ENCODE measurements at places on chromosomes 1 and 21. TPM values are rescaled to one million over a fixed set of nuclear protein-coding genes. Genes with fewer than 3 reads are reported as not detected.

Gene AJAP1
- total RNA-seq = 0.21 TPM

Gene DMAP1
- 87.9 TPM for total RNA-seq

Gene NLRP3
- total RNA-seq = 0.44 TPM

Gene FAM72C
- total RNA-seq = 2.5 TPM

Gene ALPL
- 11.7 TPM for total RNA-seq

Gene MIXL1
- 2.4 TPM for total RNA-seq

Gene TNFRSF25
- 104 TPM for total RNA-seq

Gene LHX8
- not detected for total RNA-seq

Gene UBXN10
- total RNA-seq = 0.13 TPM

Gene GJA8
- not detected for total RNA-seq

Gene TAS1R1
- not detected for total RNA-seq

Gene LMX1A
- not detected for total RNA-seq

Gene TSSK3
- total RNA-seq = 0.67 TPM

Gene CRABP2
- total RNA-seq = 9.5 TPM

Gene FAM78B
- 1.3 TPM for total RNA-seq

DNA sequence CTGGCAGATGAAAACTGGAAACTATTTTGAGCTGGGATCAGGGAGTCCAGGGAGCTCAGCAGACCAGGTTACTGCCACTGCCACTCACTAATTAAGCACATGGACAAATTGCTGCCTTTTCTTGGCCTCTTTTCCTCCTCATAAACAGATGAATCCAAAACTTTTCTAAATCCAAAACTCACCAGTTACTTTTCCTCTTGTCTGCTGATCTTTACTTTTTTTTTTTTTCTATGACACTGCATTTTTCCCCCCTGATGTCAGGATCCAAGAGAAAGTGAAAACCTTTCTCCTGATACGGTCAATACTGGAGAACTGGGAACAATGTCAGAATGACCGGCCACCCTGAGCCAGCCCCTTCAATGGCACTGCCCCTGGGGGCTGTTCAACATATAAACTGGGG lies 405.8 kb downstream of the DUSP10 start:
- DNase-seq = no peak

- DNase-seq = no peak
Observed at GRCh38 chr1:2336499-2336898, 54.9 kb downstream of the MORN1 start.

DNA sequence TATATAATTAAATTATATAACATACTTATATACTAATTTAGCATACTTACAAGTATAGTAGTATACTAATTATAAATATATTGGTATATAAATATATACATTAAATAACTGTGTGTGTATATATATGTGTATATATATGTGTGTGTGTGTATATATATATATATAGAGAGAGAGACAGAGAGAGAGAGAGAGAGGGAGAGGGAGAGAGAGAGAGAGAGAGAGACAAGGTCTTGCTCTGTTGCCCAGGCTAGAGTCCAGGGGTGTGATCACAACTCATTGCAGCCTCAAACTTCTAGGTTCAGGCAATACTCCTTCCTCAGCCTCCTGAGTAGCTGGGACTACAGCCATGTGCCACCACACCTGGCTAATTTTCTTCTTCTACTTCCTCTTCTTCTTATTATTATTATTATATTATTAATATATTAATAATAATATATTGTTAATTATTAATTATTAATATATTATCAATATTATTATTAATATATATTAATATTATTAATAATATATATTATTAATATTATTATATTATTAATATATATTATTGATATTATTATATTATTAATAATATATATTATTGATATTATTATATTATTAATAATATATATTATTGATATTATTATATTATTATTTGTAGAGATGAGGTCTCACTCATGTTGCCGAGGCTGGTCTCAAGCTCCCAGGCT lies 185.5 kb downstream of the CRB1 start:
- no peak for DNase-seq

GRCh38 chr1:179251675-179252074 lies 22.2 kb upstream of the ABL2 start:
- no peak for DNase-seq

GRCh38 chr1:66730462-66730861 lies 21.8 kb upstream of the DYNLT5 start:
- no peak for DNase-seq

GRCh38 chr21:19440792-19441655 lies 1037.4 kb upstream of the TMPRSS15 start:
- no peak for DNase-seq

GRCh38 chr1:223665592-223666312 lies at the start of gene CAPN8:
TSS of gene CAPN8 (minus strand) at chr1:223665701. CDS start at chr1:223665646, 55 bp downstream.
- DNase-seq = no peak

DNA sequence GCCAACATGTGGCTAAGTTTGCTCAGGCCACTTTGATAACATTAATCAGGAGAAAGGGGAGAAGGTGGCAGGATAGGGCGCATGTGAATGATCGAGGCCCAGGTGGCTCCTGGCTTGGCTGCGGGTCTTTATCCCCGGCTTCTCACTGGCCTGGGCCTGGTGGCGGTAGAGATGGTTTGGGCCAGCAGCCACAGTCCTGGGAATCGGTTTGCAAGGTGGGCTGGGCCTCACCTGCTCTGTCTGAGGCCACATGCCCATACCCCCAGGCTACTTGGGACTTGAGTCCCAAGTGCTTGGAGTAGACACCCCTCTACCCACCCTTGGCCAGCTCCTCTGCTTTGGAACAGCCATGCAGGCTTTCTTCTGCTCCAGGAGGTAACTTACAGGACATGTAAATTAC lies 49.7 kb upstream of the DISP3 start:
- no peak for DNase-seq

- no peak for DNase-seq
Observed at GRCh38 chr1:234499943-234500245, 20.9 kb upstream of the TARBP1 start.

DNA sequence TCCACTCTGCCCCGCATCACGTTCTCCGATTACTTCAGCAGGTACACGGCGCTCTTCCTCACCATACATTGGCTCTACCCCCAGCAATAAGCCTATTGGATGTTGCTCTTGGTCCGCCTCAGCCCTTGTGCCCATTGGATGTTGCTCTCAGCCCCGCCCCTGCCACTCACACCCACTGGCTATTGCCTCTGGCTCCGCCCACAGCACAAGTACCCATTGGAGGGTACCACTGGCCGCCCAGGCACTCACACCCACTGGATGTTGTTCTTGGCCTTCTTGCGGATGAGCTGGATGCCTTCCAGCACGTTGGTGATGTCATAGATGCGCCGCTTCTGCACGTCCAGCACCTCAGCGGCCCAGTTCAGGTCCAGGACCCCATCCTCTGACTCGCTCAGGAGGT lies 9.4 kb downstream of the E2F2 start:
- no peak for DNase-seq

DNA sequence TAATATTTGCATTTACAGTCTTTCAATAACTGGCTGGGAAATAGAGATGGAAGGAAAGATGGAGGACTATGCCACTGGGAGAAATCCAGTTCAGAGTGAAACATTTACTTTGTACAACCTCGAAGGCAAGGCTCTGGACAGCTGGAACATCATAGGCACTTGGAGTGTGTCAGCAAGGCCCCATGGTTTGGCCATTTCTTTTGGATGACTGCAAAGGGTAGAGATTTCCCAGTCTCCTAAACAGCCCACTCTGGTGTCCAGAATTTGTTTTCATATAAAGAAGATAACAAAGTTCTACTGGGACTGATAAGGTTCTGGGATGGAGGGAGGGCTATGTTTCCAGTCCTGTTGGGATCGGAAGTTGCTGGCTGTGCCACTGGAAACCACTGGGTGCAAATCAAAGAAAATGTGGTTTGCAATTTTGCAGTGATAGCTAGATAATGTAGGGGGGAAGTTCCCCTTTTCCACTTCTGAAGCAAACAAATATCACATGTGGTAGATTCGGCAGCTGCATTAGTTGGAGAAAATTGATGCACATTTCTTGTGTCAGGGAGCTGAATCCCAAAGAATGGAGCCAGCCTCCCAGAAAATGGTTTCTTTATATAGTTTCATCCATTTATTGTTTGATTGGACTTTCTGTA lies 16.2 kb downstream of the KCND3 start:
- no peak for DNase-seq

- no peak for DNase-seq
Observed at GRCh38 chr1:32759997-32760623, 57.0 kb downstream of the YARS1 start.

DNA sequence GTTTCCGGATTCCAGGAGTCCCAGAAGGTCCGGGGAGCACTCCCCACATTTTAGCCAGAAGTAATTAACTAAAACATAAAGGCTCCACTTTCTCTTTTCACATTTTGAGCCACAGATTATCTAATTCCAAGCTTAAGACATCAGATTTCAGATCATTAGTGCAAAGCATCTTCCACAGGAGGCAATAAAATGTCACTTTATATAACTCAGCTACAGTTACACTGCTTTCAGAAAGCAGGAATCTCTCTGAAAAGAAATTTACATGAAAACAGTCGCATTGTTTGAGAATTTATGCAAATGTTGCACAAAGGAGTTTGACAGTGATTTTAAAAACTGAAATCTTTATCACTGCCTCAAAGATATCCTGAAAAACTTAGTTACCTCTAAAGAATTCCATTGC lies 99.7 kb downstream of the LMO4 start:
- no peak for DNase-seq

DNA sequence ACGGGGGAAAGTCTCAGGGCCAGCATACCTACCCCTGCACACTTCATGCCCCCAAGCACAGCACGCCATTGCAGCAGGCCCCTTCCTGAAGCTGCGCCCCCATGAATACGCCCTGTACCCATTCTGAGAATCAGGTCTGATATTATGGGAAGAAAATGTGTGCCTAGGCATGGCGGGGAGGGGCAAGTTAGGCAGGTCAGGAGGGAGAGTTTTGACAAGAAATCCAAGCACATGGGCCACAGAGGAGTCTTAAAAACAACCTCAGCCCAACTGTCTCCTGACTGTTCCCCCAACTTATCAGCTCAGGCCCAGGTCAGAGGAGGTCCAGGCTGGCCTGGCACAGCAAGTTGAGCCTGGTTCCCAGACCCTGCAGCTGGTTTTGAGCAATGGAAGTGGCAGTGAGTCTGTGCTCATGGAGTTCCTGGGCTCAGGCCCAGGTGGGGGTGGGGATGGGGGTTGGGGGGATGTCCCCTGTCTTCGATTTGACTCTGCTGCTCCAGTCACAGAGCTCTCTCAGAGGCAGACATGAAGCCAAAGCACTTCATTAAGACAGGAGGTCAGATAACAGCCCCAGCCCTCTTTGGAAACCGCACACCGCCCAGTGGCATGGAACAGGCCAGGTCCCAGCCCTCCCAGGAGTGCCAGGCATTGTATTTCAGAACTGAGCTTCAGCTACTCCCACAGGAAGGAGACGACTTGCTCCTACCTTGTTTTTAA lies 20.6 kb upstream of the BCAR3 start:
- DNase-seq = no peak

DNA sequence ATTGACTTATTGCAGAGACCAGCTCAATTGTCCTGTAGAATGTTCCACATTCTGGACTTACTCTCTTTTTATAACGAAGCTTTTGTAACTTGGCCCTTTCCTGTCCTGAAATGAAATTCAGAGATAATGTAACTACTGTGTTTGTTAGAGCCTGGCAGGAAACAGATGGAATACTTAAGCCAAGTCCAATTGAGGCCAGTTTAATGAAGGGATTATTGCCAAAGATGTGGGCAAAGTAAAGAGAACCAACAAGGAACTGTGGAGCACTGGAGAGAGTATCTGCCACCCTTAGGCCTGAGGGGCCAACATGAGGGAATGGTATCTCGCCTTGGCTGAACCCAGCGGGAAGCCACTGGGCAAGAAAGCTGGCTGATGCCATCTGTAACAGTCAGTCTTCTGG lies 32.9 kb downstream of the MFSD2A start:
- no peak for DNase-seq

GRCh38 chr1:207058252-207058651 lies 5.2 kb downstream of the PFKFB2 start:
- no peak for DNase-seq

- DNase-seq = no peak
Observed at GRCh38 chr1:235069176-235069575, 59.5 kb downstream of the TOMM20 start.

DNA sequence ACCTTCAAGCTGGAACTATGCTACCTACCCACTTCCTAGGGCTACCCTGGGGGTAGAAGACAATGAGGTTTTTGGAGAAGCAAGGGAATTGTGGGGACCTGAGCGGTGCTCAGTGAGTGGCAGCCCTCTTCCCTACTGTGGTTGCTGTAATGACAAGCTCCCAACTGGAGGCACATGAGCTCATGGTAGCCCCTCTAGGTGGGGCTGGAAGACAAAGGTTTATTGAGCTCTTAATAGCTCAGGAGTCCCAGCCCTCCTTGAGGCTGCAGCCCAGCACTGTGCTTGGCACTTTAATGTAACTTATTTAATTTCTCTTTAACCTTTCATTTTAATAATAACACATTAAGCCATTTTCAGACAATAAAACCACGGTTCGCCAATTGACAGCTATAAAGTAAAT lies 528.9 kb downstream of the OMA1 start:
- no peak for DNase-seq

- DNase-seq = no peak
Observed at GRCh38 chr1:35539824-35540261, 17.4 kb downstream of the KIAA0319L start.

- no peak for DNase-seq
Observed at GRCh38 chr1:99636647-99637175, 9.2 kb upstream of the PALMD start.

- DNase-seq = no peak
Observed at GRCh38 chr1:169078163-169078883, 28.2 kb upstream of the ATP1B1 start.

GRCh38 chr1:15158506-15159165 lies 5.1 kb downstream of the TMEM51 start:
- no peak for DNase-seq

- DNase-seq = no peak
Observed at GRCh38 chr1:216910081-216910840, 187.0 kb upstream of the ESRRG start.

- no peak for DNase-seq
Observed at GRCh38 chr1:155990005-155990739, 11.8 kb upstream of the ARHGEF2 start.

DNA sequence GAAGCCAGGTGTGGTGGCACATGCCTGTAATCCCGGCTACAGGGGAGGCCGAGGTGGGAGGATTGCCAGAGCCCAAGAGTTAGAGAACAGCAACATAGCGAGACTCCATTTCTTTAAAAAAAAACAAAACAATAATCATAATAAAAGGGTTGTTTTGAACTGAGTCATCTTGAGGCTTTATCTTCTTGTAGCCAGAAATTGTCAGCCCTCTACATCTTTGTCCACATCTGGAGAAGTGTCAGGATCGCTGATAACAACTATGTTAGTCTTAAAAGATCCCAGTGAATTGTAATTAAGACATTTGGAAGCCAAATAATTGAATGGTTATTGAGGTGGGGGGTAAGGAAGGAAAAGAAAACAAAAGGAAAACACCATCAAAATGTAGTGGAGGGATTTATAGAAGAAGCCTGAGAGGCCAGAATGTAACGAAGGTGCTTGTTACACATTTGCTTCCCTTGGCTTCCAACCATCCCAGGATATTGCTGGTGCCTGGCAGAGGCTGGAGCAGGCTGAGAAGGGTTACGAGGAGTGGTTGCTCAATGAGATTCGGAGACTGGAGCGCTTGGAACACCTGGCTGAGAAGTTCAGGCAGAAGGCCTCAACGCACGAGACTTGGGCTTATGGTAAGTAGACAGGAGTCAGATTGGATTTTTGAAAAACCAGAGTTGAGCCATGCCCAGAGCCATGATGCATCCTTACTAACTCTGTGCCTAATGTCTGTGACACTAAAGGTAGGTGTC lies 52.5 kb upstream of the MTR start:
- DNase-seq = no peak

GRCh38 chr1:174344162-174344561 lies 103.6 kb upstream of the GPR52 start:
- DNase-seq = no peak
